ENCODE measurements at places on chromosomes 3 and 15. TPM values are rescaled to one million over a fixed set of nuclear protein-coding genes. Genes with fewer than 3 reads are reported as not detected.

DNA sequence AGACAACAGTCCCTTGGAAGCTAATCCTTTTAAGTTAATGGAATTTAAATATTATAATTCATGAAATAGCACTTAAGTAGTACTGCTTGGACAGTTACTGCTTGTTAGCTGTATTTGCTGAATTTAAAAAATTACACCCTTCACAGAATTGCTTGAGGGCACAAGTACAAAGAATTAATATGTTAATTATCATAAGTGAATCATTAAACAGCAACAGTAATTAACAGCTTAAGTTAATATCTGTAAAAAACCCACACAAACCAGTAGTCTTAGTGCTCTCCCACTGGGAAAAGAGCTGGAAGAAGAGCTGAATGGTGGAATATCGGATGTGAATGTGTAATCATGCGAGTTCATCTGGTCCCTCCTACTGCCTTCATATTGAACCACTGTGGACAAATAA, 232.0 kb downstream of the CD47 start:
- H3K4me1 ChIP-seq = no peaks in the 10 kb centered on the region
- no peak overlapping the region for H3K4me3 ChIP-seq
- DNase-seq = no peak
- no peaks in the 10 kb centered on the region for H3K36me3 ChIP-seq
- no peak overlapping the region for H3K27ac ChIP-seq

GRCh38 chr3:112498914-112499711, at the start of gene BTLA:
TSS of gene BTLA (minus strand) at chr3:112499472. CDS start at chr3:112499358, 114 bp downstream.
- no peaks in the 10 kb centered on the region for H3K27me3 ChIP-seq
- H3K36me3 ChIP-seq = no peaks in the 10 kb centered on the region
- no peak for DNase-seq
- peaks cover 29% of the 10 kb centered on the region for H3K4me1 ChIP-seq
- peak within 1 kb of the TSS; percentile 34 for H3K27ac ChIP-seq
- peak within 1 kb of the TSS; percentile 59 for H3K4me3 ChIP-seq

DNA sequence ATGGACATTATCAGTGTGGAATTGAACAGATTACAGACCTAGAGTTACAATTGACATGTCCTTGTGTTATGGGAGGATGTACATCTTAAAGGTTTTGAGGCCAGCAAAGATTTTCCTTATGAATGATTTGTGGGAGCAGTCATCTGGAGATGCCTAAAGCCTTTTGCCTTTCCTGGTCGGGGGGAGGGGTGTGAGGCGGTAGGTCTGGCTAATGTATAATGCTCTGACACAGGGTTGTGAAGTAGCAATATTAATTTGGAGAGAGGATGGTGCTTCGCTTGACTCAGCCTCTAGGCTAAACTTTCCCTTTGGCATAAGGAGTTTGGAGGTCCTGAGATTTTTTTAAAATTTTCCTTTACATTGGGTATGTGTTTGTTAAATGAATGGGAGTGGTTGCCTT, 23.3 kb downstream of the FBXO22 start:
- no peaks in the 10 kb centered on the region for H3K27me3 ChIP-seq
- H3K36me3 ChIP-seq = no peaks in the 10 kb centered on the region
- H3K4me3 ChIP-seq = no peak overlapping the region
- no peak for DNase-seq

GRCh38 chr3:115633467-115633866, 10.2 kb downstream of the GAP43 start:
- H3K4me3 ChIP-seq = no peak overlapping the region
- no peaks in the 10 kb centered on the region for H3K4me1 ChIP-seq
- H3K36me3 ChIP-seq = no peaks in the 10 kb centered on the region
- no peaks in the 10 kb centered on the region for H3K27me3 ChIP-seq
- no peak for DNase-seq
- H3K27ac ChIP-seq = no peak overlapping the region

GRCh38 chr15:23897531-23897930, 210.4 kb upstream of the NDN start:
- no peaks in the 10 kb centered on the region for H3K27me3 ChIP-seq
- H3K4me1 ChIP-seq = no peaks in the 10 kb centered on the region

DNA sequence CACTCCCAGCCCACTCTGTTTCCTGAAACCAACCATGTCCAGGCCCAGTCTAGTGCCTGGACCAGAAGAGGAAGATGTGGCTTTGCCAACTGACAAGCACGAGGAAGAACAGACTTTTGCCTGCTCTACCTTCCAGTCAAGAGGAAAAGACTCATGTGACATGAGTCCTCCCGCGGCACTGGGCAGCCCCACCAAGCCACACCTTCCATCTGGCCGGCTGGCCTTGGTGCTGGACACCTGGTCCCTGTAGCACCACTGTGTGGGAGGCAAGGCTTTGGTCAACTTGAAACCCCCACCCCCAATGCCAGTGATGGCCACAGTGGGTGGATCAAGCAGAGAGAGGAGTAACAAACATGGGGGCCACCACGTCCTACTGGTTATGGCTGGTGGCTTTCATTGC, 12.5 kb downstream of the CHDH start:
- no peak overlapping the region for H3K4me3 ChIP-seq
- no peak for DNase-seq
- no peaks in the 10 kb centered on the region for H3K4me1 ChIP-seq
- no peaks in the 10 kb centered on the region for H3K27me3 ChIP-seq

- DNase-seq = no peak
- no peak overlapping the region for H3K27ac ChIP-seq
- H3K27me3 ChIP-seq = no peaks in the 10 kb centered on the region
- no peaks in the 10 kb centered on the region for H3K36me3 ChIP-seq
- no peak overlapping the region for H3K4me3 ChIP-seq
These were observed 276.3 kb upstream of the MCTP2 start for GRCh38 chr15:93954985-93955571.

GRCh38 chr3:42790714-42791229, 13.5 kb downstream of the HIGD1A start:
- no peaks in the 10 kb centered on the region for H3K4me1 ChIP-seq
- H3K4me3 ChIP-seq = no peak overlapping the region
- no peaks in the 10 kb centered on the region for H3K36me3 ChIP-seq
- no peak for DNase-seq
- no peaks in the 10 kb centered on the region for H3K27me3 ChIP-seq

GRCh38 chr15:74221399-74222239, 14.5 kb upstream of the CCDC33 start:
- H3K36me3 ChIP-seq = no peaks in the 10 kb centered on the region
- no peak overlapping the region for H3K27ac ChIP-seq
- no peak for DNase-seq
- H3K4me3 ChIP-seq = no peak overlapping the region
- no peaks in the 10 kb centered on the region for H3K27me3 ChIP-seq

GRCh38 chr15:21262851-21263425, 177.4 kb downstream of the POTEB3 start:
- no peak overlapping the region for H3K4me3 ChIP-seq
- no peaks in the 10 kb centered on the region for H3K36me3 ChIP-seq
- no peak for DNase-seq
- H3K27ac ChIP-seq = no peak overlapping the region
- H3K4me1 ChIP-seq = no peaks in the 10 kb centered on the region

GRCh38 chr15:96703794-96704550, 373.5 kb downstream of the NR2F2 start:
- no peak overlapping the region for H3K27ac ChIP-seq
- no peaks in the 10 kb centered on the region for H3K4me1 ChIP-seq
- DNase-seq = no peak
- H3K4me3 ChIP-seq = no peak overlapping the region
- no peaks in the 10 kb centered on the region for H3K36me3 ChIP-seq
- no peaks in the 10 kb centered on the region for H3K27me3 ChIP-seq

DNA sequence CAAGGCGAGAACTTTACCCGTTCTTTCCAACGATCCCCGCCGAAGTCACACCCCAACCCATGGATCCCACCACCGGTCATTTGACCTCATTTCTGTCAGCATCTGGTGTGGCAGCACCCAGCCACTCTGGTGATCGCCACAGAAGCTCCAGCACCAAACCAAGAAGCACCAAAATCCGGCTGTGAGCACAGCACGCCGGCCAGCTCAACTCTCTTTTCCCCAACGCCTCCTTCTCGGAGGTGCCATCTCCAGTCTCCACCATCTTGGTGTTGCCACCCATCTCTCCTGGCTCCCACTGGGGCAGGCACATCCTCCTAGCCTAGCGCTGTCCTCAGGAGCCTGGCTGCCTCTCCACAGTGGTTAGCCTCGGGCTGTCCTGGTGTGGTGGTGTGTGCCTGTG, 6.5 kb downstream of the MUC4 start:
- no peaks in the 10 kb centered on the region for H3K36me3 ChIP-seq
- no peaks in the 10 kb centered on the region for H3K27me3 ChIP-seq
- peaks cover 41% of the 10 kb centered on the region for H3K4me1 ChIP-seq
- H3K4me3 ChIP-seq = no peak overlapping the region
- DNase-seq = no peak

GRCh38 chr3:177257006-177257405, 59.7 kb upstream of the TBL1XR1 start:
- H3K36me3 ChIP-seq = no peaks in the 10 kb centered on the region
- DNase-seq = no peak
- H3K27ac ChIP-seq = no peak overlapping the region
- H3K4me1 ChIP-seq = no peaks in the 10 kb centered on the region
- H3K27me3 ChIP-seq = no peaks in the 10 kb centered on the region
- H3K4me3 ChIP-seq = no peak overlapping the region

- no peaks in the 10 kb centered on the region for H3K27me3 ChIP-seq
- H3K4me3 ChIP-seq = no peak overlapping the region
- H3K36me3 ChIP-seq = peaks cover 41% of the 10 kb centered on the region
These were observed 6.0 kb downstream of the NCBP2 start for GRCh38 chr3:196936288-196936687.

DNA sequence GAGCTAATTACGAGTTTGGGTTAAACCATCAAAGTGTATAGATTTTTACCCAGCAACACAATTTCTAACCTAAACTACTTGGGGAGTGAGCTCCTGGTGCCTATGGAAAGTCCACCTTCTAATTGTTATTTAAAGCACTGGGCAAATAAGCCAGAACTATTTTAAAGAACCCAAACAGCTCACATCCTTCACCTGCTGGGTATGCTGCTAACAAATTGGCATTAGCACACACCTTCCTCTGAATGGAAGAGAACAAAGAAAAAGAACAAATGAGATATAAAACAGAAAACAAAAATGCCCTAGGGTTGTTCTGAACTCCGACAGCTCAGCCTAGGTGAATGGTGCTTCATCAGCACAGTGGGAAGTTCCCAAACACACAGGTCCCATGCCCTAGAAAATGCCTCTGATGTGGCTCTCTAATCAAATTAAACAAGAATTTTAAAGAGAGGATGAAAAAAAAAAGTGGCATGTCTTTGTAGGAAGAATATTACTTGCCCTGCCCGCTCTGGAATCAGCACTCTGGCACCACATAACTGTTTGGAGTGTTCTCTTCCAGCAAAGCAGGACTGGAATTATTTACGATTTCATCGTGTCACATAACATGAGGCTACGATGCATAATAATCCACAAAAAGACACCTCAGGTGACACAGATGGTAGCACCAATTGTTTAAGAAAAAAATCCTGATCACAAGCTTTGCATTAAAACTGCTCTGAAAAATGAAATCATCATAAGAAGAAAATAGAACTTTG, 334.4 kb downstream of the GBE1 start:
- H3K27me3 ChIP-seq = no peaks in the 10 kb centered on the region
- H3K27ac ChIP-seq = no peak overlapping the region
- DNase-seq = no peak
- H3K4me3 ChIP-seq = no peak overlapping the region

- H3K4me1 ChIP-seq = peaks cover 22% of the 10 kb centered on the region
- H3K36me3 ChIP-seq = no peaks in the 10 kb centered on the region
- DNase-seq = no peak
These were observed 41.7 kb downstream of the ARIH1 start for GRCh38 chr15:72515591-72516389.

DNA sequence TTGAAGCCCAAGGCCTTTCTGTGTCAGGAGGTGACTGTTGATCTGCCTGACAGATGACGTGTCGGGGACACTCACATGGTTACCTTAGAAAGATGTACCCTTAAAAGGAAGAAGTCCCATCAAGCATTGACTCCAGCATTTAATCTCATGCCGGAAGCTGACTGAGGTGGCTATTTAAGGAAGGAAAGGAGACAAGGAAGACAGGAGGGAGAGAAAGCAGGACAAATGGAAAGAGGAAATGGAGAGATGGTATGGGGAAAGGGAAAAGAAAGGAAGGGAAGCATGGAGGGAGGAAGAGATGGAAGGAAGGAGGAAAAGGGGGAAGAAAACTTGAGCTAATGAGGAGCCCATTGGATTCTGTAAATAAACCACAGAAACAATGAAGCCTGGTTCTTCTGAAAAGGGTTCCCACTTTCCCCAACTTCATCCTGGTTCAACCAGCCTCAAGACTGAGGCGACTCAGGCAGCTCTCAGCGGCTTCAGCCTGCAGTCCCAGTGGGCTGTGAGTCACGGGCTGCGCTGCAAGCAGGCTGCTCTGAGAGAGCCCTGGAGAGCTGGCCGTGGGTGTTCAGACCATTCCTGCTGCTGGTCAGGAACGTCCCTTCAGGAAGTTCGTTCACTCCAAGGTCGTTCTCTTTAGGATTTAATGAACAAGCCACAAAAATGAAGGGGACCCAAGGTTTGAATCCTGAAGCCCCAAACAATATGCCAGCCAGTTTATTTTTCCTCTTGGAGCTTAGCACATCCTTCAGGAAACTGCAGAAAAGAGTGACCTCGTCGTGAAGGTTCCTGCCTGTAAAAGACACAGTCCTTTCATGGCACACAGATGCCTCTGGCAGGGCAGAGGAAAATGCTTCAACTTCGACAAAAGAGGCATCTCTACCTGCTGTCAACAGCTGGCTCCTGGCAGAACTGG, 69.6 kb upstream of the THBS1 start:
- DNase-seq = no peak
- H3K36me3 ChIP-seq = no peaks in the 10 kb centered on the region

DNA sequence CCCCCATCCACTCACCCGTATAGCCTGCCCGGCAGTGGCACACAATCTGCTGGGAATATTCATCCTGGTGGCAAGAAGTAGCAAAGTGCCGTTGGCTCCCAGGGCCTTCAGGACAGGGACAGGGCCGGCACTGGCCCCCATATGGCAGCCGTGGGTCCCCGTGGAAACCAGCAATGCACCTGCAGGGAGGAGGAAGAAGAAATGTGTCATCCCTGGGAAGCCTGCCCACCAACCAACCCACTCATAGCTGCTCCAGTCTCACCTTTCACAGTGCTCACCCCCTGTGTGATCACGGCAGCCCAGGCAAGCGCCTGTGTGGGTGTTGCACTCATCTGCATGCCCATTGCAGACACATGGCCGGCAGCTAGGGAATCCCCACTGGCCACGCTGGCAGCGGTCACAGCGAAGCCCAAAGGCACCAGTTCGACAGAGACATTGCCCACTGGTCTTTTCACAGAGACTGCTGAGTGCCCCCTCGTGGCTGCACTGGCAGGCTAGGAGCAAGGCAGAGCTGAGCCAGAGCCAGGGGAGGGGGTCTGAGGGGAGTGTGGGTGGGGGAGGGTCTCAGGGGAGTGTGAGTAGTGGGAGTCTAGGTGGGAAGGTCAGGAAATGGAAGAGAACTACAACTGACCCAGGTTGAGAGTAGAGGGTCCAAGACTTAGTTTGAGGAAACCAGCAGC, 4.5 kb upstream of the USP19 start:
- H3K27me3 ChIP-seq = no peaks in the 10 kb centered on the region
- H3K36me3 ChIP-seq = no peaks in the 10 kb centered on the region
- DNase-seq = no peak

Gene RTP3
- total RNA-seq = not detected

Gene ESYT3
- total RNA-seq = 0.07 TPM

Gene THSD4
- not detected for total RNA-seq

Gene CCR5
- 3.4 TPM for total RNA-seq

Gene CYP8B1
- not detected for total RNA-seq

Gene STRC
- total RNA-seq = 0.63 TPM

Gene CFAP91
- 0.64 TPM for total RNA-seq

Gene ATP8B4
- total RNA-seq = 8.9 TPM

All from CD8-positive, alpha-beta memory T cell (primary cell).